ENCODE measurements at places on chromosomes 1 and 21.

DNA sequence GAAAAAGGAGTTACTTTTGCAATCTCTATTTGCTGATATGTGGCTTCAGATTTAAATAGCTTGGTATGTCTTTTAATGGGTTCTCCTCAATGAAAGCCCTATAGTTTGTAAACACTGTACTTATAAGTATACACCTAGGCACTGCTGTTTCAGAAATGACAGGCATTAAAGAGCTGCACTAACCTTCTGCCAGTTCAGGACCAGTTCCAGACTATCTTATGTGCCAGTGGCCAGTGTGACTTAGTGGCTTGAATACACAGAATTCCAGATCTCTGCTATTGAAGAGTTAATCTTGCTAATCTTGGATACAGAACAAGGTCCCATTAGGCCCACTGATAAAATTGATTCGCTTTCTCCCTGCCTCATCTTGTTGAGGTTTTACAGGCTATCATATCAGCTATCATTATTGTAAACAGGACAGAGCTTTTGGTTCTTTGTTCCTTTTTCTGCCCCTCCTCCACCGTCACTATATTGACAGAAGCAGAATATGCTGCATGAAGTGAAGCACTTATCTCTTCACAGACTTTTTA is 337.5 kb downstream of the LRRIQ3 start:
- no peak for DNase-seq

GRCh38 chr1:181485287-181486097 is 2.2 kb downstream of the CACNA1E start:
- DNase-seq, result no peak

- no peak for DNase-seq
These were observed 118.5 kb downstream of the UCHL5 start for GRCh38 chr1:192940658-192941057.

DNA sequence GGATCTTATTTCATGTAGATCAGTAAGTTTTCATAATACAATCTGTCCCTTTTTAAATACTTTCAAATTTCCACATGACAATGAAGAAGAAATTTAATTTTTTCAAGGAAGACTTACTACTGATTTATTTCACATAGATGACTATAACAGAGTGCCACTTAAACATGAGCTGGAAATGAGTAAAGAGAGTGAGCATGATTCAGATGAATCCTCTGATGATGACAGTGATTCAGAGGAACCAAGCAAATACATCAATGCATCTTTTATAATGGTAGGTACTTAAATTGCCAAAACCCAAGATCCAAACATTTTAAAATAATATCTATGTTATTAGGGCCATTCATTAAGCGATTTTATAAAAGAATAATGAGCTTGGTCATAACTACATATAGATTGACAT is 110.4 kb downstream of the PTPRC start:
- no peak for DNase-seq

- DNase-seq, result no peak
These were observed 772.0 kb downstream of the LTN1 start for GRCh38 chr21:28220680-28221079.

Measured in activated T-cell treated with anti-CD3 and anti-CD28 coated beads for 48 hours (primary cell).